Stimulated activated CD8-positive, alpha-beta memory T cell treated with anti-CD3 and anti-CD28 coated beads, Interleukin-2, amount 100 ng/mL, for 1 hour (primary cell): ENCODE measurements at places on chromosomes 2 and 18.

DNA sequence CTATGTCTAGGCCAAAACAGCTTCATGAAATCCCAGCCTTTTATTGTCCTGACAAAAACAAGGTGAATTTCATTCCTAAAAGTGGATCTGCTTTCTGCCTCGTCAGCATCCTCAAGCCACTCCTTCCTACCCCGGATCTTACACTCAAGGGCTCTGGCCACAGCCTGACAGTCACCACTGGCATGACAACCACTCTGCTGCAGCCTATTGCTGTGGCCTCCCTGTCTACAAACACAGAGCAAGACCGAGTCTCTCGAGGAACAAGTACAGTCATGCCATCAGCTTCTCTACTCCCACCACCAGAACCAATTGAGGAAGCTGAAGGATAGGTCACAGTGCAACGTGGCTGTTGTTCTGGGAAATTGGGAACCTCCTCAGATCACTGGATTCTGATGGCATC, 106.1 kb downstream of the ICA1L start:
- DNase-seq = no peak

- DNase-seq = no peak
Observed at GRCh38 chr18:56035546-56035945, 447.6 kb upstream of the TCF4 start.

DNA sequence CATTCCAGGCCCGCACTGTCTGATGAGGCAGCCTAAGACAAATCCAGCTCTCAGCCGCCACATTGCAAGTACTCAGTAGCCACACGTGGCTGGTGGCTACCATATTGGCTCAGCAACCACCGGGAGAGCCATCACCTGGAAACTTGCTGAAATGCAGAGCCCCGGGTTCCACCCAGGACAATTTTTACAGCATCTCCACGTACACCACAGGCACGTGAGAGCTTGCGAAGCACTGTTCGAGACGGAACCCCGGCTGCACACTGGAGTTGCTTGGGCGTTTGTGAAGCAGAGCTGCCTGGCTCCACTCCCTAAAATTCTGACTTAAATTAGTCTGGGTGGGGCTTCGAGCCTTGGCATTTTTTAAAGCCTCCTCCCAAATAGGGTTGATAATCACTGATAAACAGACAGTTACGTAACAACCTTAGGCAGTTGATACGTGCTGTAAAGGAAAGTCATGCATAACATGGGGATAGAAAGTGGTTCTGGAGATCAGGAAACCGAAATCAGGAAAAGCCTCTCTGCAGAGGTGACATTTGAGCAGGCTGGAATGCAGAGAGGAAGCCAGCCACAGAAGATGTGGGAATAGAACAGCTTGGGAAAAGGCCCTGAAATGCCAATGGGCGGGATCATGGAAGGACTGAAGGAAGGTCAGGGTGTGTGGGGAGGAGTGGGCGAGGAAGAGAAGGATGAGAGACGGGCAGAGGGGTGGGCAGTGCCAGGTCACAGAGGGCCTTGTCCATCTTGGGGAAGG, 6.2 kb downstream of the ASAP2 start:
- DNase-seq = no peak

DNA sequence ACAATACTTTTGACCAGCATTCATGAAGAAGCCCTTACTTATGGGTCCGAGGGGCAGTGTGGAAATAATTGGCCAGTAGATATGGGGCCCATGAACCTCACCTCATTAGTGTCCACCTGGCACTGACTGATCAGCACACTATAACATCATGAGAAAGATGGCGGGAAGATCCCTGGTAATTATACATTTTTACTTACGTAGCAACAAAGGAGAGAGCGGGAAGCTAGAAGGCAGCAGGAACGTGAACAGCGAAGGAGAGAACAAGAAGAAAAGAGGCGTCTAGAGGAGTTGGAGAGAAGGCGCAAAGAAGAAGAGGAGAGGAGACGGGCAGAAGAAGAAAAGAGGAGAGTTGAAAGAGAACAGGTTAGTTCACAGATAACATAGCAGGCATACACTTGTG, 136.0 kb upstream of the IL1R2 start:
- DNase-seq = no peak

- DNase-seq = no peak
Observed at GRCh38 chr2:126356631-126357030, 299.3 kb upstream of the GYPC start.
